ENCODE measurements at places on chromosomes 3 and 15.
A peak's percentile ranks its signal among the peaks of the same experiment; 100 is the strongest.

DNA sequence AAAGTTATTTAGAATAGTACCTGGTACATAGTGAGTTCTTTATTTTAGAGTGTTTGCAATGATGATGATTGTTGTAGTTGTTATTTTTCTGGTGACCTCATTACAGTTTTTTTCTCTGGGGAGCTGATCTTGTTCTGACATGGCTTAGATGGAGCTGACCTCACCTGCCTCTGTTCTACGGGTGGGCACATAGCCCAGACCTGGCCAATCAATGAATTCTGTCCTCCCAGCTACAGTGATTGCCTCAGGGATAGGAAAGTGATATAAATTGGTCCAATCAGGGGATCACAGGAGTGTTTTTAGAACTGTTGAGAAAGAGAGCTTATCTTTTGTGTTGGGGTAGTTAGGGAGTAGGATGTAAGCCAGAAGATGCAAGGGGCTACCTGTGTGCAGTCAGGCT lies 3.2 kb upstream of the NANOGP8 start:
- DNase-seq, result no peak

DNA sequence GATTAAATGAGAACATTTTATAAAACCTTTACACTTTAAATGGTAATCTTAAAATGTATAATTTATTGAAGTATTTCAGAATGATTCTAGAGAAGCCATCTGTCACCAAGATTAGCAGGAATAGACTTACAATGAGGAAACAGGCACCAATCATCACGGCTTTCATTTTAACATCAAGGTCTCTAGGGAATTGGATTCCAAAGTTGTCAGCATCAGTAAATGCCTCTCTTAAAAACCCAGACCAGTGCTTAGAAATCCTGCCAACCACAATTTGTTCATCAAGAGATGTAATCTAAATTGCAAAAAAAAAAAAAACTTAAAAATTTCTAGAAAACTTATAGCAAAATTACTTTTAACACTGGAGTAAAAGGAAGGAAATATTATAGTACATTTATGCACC lies 20.3 kb downstream of the PLSCR2 start:
- DNase-seq, result no peak

DNA sequence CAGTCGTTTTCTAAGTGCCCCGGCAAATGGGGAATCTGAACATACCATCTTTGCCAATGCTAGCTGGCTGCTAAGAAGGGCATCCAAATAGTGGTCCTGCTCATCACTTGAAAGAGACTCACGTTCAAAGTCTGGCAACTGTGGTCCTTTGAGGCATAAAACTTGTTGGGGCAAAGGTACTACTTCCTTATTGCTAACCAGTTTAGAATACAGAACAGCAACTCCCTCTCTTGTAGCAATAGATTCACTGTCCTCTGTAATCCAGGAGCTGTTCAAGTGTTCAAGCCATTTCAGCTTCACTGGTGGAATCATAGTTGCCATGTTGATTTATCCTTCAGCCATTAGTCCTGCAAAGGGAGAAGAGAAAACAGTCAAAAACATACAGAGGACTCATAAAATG lies 58.4 kb downstream of the HERC1 start:
- no peak for DNase-seq

DNA sequence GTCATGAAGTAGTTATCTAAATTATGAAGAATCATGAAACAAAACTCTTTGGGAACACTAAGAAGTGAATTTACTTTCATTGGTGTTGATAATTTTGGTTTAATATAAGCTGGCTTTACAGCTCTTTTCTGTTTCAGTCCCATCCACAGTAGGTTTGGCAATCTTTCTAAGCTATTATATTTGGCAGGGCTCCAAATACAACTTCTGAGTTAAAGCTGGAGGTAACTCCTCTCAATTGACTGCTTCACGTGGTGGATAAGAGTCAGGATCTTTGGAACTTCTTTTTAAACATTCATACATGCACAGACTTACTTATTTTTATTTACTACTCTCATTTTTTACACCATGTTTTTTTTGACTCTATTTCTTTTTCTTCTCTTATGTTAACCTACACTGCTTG lies 106.5 kb upstream of the EPHA3 start:
- DNase-seq, result no peak

- DNase-seq, result no peak
Observed at GRCh38 chr3:142998439-142998838, 2.9 kb upstream of the U2SURP start.

DNA sequence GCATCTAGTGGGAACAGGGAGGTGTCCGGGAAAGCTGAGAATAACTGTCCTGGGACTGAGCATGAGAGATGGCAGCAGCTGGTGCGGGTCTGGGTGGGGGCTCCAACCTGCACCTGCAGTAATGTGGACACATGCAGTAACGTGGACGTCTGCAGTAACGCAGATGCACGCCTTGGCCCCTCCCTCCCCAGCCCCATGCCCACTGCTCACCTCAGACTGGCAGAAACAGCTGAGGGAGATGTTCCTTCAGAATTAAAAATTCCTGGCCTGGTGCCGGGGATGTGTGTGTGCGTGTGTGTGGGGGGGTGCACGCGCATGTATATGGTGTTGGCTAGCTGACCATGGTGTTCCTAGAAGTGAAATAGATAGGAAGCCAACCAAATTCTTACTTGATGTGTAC lies 86.7 kb upstream of the OXTR start:
- DNase-seq, result no peak

DNA sequence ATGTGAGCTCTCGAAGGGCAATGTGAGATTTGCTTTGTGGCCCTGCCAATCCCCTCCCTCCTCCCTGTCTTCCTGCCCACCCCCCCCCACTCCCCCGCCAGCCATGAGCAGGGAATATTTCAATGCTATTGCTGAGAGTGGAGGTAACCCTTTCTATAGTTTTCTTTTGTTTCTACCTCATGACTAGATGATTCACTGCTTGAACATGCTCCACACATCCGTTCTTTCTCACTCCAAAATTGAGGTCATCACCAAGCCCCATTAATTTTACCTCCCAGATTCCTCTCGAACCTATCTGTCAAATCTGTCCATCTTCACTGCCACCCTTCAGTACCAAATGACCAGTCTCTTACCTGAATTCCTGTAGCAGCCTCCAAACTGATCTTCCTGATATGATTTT lies 12.2 kb downstream of the ZNF774 start:
- DNase-seq, result no peak

DNA sequence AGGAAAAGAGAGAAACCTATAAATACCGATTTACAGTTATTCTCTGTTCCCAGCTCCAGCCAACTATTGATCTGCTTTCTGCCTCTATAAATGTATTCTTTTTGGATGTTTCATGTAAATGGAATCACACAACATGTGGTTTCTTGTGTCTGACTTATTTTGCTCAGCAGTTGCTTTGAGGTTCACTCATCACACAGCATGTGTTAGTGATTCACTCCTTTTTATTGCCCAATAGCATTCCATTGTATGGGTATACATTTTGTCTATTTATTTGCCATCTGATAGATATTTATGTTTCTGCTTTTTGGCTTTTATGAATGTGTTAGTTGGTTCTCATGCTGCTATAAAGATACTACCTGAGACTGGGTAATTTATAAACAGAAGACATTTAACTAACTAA lies 23.6 kb downstream of the CCR1 start:
- no peak for DNase-seq

GRCh38 chr3:71070497-71071463 lies 512.7 kb downstream of the FOXP1 start:
- DNase-seq, result no peak

DNA sequence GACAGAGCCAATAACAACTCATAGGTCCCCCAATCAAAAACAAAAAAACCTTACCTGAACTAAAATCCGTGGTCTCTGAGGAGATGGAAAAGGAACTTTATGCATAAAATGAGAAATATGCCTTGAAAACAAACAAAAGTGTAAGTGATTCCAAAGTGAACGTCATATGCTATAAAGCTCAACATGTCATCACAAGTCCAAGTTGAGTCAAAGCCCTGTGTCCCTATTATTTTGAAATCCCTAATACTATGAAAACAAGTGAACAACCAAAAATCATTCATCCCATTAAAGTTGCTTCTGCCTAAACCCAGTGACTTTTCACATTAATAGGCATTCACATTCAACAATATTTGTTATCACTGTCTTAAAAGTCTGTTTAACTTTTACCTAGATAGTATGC lies 59.4 kb downstream of the DENND4A start:
- no peak for DNase-seq

DNA sequence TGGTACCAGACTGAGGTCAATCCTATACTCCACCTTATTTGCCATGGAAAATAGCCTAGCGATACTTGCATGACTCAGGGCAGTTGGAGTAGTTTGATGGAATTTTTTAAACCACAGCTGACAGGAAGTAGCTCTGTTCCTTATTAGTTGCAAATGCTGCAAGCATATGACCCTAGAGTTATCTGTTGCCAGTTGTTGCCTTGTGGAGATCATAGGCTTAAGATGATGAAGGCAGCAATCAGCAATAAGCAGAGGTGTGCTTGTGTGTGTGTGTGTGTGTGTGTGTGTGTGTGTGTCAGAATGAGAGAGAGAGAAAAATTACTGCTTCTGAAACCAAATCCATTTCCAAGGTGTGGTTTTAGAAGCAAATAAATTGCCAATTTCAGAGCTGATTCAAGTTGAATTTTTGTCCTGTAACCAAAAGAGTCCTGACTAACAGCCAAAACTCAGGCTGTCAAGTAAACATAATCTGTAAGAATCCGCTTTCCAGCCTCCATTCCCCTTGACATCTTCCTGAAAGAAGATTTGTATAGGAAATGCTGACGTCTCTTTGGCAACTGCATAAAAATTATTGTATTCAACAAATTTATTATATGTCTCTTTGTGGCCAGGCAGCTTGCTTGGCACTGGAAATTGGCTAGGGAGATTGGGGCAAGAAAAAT lies 141.2 kb downstream of the SERPINI1 start:
- no peak for DNase-seq

DNA sequence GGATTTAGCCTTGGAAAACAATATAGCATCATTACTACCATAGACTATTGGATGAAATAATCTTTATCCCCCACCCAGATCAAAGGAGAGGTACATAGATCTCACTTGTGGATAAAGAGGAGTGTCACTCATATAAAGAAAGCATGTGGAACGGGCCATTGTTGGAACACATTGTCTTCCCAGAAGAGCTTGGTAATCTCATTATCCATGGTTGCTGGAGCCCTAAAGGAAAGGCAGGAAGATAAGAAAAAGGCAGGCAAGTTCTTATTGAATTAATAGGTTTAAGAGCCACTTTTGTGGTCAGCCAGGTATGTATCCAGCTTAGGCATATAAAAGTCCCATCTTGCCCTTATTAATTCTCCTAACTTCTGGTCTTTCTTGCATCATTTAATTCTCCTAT lies 659.1 kb downstream of the GRM7 start:
- no peak for DNase-seq

DNA sequence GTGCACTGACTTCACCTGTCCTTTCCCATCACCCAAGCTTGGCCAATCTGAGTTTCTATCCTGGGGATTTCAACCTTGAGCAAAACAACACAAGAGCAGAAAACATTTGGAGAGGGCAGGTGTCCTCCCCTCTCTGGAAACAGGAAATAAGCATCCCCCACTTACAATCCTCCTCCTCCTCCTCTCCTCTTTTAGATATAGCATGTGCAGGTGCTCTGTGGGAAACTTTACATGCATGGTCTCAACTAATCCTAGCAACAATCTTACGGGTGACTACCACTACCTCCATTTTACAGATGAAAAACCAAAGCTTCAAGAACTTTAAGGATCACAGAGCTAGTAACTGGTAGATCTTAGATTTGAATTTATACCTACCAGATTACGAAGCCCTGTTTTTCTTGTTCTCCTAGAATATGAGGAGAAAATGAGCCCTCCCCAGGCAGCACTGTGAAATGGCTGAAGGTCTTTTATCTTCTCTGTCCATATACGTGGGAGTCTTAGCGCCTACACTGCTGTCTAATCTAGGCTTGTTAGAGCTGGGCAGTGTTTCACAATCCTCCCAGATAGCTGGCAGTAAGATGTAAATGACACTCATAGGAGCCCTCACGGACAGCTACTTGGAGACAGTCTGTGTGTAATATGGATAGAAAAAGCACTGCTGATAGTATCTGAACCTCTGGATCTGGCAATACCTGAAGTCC lies 301.2 kb upstream of the PROK2 start:
- DNase-seq, result no peak

GRCh38 chr3:142027735-142028134 lies 121.6 kb downstream of the TFDP2 start:
- DNase-seq, result peak; percentile 15

GRCh38 chr3:101950985-101951733 lies 101.8 kb downstream of the NFKBIZ start:
- no peak for DNase-seq

GRCh38 chr3:156256256-156256655 lies 135.9 kb downstream of the KCNAB1 start:
- no peak for DNase-seq

DNA sequence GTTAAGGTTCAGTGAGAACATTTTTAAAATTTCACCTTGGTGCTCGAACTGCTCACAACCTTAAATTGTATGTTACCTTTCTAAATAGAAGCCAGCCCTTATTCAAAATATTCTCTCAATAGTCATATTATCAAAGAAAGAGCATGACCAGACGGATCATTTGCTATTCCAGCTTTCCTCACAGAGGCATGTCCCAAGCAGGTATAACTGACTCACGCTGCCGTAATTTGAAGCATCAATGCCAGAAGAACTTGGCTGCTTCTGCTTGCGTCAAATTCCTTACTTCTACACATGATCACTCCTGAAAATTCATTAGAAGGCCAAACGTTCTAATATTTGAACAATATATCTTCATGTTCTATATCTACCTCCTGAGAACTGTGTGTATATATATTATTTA lies 69.5 kb upstream of the VGLL4 start:
- no peak for DNase-seq

DNA sequence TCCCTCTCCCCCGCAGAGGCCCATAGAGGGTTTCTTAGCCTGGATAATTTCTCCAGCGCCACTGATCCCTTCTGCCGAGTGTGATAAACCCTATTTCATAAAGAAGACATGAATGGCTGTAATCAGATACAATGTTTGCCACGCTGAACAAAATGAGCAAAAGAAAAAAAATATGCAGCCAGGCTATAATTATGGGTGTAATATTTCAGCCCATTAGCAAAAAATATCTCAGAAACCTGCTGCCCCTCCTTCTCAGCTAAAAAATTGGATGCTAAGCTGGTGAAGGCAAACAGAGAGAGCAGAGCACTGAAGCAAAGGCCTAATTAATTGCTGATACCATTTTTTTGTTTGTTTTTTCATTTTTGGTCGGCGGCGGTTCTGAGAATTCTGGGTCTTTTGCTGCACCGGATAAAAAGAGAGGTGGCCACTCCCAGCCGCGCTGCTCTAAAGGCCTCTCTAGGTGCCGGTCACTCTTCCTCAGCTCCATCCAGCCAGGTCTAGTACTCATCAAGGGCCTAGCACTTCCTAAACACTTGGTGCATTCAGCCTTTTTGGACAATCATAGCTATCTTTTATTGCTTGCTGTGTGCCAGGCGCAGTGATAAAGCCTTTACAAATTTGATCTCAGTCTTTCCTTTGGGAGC lies 128.7 kb upstream of the TLE3 start:
- DNase-seq, result no peak

DNA sequence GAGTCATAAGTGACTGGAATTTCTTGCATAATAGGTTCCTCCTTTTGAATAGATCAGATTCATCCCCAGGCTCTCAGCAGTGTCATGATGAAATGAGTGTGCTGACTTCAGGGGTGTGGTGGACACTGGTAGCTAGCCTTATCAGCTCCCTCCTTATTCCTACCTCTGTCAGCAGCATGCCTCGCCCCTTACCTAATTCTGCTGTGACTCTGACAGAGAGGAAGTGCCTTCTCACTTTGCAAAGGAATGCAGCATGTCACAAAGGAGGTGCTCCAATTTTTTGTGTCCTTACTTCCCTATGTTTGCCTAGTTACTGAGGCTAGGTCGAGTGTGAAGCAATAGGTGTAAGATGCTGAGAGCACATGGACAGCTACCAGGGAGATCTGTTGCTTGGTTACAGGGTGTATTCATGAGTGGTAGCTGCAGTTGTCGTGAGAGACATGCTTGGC lies 90.6 kb downstream of the TNFAIP8L3 start:
- DNase-seq, result no peak
